ENCODE measurements at places on chromosomes 13 and 19.

GRCh38 chr13:28655561-28655960 is 3.4 kb upstream of the POMP start:
- no peak for DNase-seq

- no peak for DNase-seq
Observed at GRCh38 chr19:17246681-17247425, 1.1 kb upstream of the NR2F6 start.

DNA sequence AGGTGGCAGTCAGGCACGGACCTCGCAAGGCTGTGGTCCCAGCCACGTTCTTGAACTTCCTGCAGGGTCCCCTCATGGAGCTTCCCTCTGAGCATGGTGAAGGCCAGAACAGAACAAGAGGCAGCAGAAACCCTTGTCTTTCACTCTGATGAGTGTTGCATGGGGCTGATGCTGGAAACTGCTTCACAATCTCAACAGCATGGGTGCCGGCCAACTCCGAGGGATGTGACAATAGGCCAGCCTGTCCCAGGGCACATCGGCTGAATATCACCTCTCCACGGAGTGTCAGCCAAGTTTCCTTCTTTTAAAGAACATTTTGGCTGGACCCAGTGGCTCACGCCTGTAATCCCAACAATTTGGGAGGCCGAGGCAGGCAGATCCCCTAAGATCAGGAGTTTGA is 173.9 kb downstream of the FOXO1 start:
- DNase-seq: no peak

DNA sequence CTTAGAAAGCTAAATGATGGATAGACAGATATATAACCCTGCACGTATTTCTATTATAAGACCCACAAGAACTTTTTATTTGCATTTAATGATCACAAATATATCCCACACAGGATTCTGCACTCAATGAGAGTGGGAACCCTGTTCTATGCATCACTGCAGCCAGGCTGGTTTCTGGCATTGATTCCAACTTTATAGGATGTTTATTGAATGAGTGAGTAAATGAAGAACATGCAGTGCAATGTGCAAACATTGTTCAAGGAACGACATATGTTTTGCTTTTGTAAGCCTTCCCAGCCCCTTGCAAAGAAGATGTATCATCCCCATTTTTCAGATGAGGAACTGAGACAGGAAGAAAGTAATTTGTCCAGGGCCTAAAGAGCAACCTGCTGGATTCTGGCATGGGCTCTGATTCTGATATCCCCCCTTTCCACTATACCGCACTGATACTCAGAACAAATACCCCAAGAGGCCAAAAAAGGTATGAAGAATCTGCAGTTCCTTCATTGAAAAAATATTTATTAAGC is 246.3 kb downstream of the LACC1 start:
- no peak for DNase-seq

DNA sequence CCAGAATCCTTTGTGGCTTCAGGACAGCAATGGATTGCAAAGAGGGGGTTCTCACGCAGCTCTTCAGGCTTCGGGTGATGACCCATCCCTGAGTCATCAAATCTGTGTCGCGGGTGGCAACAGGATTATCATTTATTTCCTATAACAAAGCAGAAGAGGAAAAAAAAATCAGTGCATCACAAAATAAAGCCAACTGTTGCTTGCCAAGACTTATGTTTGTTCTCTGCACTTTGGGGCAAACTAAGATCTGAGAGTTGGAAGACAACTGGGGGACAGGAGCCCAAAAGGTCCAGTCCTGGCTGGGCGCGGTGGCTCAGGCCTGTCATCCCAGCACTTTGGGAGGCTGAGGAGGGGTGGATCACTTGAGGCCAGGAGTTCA is 6.4 kb downstream of the GNA15 start:
- DNase-seq: no peak

DNA sequence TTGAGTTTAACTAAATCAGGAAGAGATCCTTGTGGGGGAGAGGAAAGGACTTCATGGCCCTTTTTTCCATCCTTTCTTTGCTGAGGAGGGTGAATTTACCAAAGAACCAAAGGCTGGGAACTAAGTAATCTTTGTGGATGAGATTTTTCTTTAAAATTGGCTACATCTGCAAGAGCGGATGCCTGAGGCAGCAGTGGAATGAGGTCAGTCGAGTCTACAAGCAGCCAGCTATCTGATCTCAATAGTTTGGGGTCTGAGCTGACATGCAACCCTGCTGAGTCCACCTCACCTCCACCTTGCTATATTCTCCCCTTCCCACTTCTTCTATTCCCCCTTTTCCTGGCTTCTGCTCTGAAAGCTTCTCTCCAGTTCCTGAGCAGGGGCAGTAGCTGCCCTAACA is 3.6 kb upstream of the DNAJC15 start:
- no peak for DNase-seq

- no peak for DNase-seq
Observed at GRCh38 chr19:14271840-14272239, 65.9 kb upstream of the ADGRL1 start.

GRCh38 chr19:6970021-6970420 is 51.2 kb downstream of the MBD3L2B start:
- no peak for DNase-seq

DNA sequence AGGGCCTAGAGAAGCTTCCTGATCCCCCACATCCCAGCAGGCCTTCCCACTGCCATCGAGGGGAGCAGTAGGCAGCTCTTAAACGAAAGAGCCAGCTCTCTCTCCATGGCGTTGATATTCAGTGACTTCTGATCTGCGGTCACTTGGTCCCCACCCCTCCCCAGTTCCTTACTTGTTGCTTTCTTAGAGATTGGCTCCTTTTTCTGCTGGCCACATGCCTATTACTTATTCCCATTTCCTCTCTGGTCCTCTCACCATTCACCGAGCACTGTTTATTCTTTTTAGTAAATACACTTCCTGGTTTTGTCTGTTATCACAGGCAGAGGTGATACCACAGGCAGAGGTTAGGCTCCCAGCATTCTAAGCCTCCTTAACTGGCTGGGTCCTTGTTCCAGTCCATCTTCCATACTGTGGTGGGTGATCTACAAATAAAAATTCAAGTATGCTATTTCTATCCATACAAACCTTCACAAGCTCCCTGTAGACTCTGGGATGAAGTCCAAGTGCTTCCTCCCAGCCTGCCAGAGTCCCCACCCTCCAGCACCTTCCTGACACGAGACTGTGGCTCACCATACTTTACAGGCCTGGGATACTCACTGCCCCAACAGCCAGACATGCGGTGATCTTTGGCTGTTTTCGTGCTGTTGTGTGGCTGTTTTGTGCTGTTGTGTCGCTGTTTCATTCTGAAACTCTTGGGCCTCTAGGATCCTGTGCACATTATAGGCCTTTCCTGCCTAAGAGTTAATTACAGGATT is 315.9 kb downstream of the ATP8A2 start:
- DNase-seq: no peak

Data from GDM1 (cell line).